GM23248 (cell line): ENCODE measurements at places on chromosomes 2 and 18. TPM values are rescaled to one million over a fixed set of nuclear protein-coding genes. Genes with fewer than 3 reads are reported as not detected.

DNA sequence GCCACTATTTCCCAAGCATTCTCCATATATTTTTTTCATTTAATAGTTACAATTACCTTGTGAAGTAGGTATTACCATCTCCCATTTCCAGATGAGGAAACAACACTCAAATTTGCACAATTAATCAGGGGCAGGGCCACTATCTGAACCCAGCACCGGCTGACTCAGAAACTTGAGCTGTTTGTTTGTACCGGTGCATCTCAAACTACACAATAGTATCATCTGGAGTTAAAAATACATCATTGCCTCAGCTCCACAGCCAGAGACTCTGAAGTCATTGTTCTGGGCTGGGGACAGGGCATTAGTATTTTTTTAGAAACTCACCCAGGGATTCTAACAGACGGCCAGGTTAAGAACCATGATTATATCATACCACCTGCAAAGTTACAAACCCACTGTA lies 55.9 kb downstream of the CDCA7 start:
- no peak overlapping the region for H3K27ac ChIP-seq
- no peak overlapping the region for H3K4me3 ChIP-seq
- no peak for DNase-seq
- peaks cover 17% of the 10 kb centered on the region for H3K27me3 ChIP-seq

DNA sequence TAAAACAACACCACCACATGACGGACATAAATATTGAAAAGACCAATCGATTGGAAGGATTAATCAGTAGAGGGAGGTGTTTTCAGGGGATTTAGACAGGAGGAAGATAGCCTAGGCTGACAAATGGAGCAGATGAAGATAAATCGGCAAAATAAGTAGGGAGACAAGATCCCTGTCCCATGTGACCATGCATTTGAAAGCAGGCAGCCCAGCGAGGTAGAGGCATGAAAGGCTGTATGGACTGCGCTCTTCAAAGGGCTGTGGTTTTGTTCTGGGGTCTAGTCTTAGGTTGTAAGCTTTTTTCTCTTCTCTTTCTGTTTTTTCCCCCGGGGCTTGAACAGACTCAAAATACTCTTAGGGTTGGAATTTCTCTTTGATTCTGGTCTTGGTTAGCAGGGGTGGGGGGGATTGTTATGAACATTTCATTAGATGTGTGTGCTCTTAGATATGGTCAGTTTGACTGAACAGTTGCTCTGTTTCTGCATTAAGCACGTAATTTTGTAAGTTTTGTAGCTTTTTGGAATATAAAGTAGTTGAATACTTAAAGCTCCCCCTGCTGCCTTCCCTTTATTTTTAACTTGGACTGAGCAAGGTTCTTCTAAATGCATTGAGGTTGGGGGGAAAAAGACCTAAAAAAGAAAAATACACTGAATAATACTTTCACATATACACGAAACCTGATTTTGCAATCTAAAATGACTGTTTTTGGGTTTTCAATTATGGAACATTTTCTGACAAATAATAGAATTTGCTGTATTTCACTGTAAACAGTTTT lies 32.2 kb downstream of the ZNF532 start:
- no peak for DNase-seq
- H3K27me3 ChIP-seq, result no peaks in the 10 kb centered on the region
- no peaks in the 10 kb centered on the region for H3K4me1 ChIP-seq
- no peak overlapping the region for H3K4me3 ChIP-seq
- no peak overlapping the region for H3K27ac ChIP-seq

DNA sequence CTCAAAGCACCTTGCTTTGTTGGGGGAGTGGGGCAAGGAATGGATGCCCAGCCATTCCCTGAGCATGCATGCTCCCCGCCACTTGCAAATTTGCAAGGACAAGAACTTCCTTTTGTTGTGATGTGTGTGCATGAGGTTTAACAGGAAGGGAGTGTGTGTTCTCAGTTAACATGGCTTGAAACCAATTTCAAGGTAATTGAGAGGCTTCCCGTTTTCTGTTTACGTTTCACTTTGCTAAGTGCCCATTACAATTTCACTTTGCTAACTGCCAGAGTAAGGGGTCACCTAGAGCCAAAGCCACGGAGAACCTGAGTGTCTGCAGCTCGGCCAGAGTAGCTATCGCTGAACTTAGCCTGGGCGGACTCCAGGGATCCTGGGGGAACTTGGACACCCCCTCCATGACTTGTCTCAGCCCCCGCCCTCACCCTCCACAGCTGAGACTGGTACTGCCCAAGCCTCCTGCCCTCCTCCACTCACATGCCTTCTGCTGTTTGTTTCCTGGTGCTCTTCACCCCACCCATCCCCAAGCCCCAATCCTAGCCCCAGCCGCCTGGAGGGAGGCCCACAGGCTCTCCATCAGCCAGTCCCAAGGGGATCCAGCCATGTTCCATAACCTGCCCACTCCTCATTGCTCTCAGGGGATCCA lies 53.6 kb upstream of the LAPTM4A start:
- no peaks in the 10 kb centered on the region for H3K36me3 ChIP-seq
- H3K4me1 ChIP-seq, result no peaks in the 10 kb centered on the region
- H3K27me3 ChIP-seq, result no peaks in the 10 kb centered on the region
- no peak overlapping the region for H3K4me3 ChIP-seq
- DNase-seq, result no peak
- H3K27ac ChIP-seq, result no peak overlapping the region

DNA sequence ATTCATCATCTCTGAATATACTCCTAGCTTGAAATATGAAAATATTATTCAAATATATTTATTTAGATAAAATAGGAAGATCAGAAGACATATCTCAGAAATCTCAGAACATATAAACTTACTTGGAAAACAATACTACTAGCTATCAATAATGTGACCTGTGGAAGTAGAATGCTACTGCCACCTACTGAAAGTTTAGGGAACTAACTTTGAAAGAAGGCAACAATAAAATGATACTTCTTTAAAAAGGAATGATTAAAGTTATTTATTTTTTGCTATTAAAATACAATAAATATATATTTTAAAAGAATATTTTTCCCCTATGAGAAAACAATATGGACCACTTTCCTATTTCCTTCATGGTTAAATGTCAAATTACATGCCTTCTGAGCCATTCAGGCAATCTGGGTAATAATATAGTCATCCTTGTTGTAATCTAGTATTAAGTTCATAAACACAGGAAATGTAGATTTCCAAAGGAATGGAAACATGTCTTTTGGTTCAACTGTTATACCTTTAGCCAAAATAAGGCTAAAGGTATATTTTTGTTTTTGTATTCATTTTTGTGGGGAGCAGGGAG lies 26.0 kb downstream of the ACADL start:
- peaks cover 6% of the 10 kb centered on the region; the same call in 1 of the 2 replicates for H3K4me1 ChIP-seq
- H3K27me3 ChIP-seq, result no peaks in the 10 kb centered on the region
- H3K36me3 ChIP-seq, result no peaks in the 10 kb centered on the region
- no peak overlapping the region for H3K4me3 ChIP-seq
- peak; percentile 49 for DNase-seq
- no peak overlapping the region for H3K27ac ChIP-seq

Gene HRH4
- total RNA-seq, result not detected in 2 replicates

- H3K36me3 ChIP-seq, result no peaks in the 10 kb centered on the region
- no peak for DNase-seq
- no peak overlapping the region for H3K4me3 ChIP-seq
- peaks cover 15% of the 10 kb centered on the region for H3K4me1 ChIP-seq
- H3K27ac ChIP-seq, result no peak overlapping the region
- no peaks in the 10 kb centered on the region for H3K27me3 ChIP-seq
These were observed 17.4 kb downstream of the TTC39C start for GRCh38 chr18:24031916-24032315.

Gene ERICH2
- not detected in 2 replicates for total RNA-seq

GRCh38 chr2:43280994-43281393 lies 54.6 kb upstream of the ZFP36L2 start:
- H3K27ac ChIP-seq, result no peak overlapping the region
- no peak overlapping the region for H3K4me3 ChIP-seq
- H3K4me1 ChIP-seq, result peaks cover 10% of the 10 kb centered on the region; the same call in 1 of the 2 replicates
- no peaks in the 10 kb centered on the region for H3K27me3 ChIP-seq
- peaks cover 7% of the 10 kb centered on the region; the same call in 1 of the 2 replicates for H3K36me3 ChIP-seq
- DNase-seq, result no peak

Gene LRRC30
- not detected in 2 replicates for total RNA-seq

DNA sequence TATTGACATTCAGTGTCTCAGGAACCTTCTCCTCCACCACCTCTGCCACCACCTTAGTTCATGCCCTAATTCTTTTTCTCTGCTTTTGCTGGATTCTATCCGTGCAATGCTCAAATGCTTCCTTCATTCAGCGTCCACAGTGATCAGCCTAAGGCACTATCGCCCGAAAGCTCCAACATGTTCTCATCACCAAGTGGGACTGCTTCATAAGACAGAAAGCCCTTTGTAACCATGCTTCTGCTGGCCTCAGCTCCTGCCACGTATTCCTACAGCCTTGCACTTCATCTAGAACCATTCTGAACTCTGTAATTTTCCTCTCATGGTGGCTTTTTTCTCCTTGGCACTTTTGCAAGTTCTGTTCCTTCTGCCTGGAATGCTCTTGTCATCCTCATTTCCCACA lies 222.9 kb downstream of the HNMT start:
- no peak overlapping the region for H3K27ac ChIP-seq
- DNase-seq, result no peak
- no peaks in the 10 kb centered on the region for H3K36me3 ChIP-seq

DNA sequence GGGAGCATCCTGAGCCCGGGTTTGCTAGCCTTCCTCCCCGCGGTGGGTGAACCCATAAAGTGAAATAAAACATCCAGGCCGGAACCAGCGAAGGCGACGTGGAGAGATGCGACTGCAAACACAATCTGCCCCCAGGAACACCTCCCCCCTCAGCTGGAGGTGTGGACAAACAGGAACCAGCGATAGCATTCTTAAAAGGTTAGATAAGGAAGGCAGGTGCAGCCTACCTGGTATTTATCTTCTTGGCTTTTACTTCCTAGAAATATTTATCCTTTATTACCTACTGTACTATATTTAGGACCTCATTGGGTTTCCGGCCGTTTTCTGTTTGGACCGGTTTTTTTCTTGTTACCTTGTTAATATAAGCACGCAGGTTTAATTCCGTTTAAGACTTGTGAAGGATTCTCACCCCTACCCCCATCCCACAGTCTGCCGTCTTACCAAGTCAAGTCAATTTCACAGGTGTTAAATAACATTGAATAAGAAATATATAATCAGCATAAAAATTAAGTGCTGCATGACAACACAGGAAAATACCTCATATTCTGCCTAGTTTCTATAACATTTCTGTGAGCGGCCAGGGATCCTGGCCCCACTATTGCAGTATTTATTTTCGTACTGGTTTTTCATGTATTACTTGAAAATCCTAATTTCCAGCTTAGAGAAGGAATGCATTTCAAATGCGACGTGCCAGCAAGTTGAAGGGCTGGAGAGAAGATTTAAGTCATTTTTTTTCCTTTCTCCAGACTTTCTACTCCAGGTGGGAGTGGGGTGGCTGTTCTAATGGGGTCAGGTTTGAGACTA lies 224.0 kb upstream of the ID2 start:
- no peak for DNase-seq
- no peak overlapping the region for H3K4me3 ChIP-seq
- no peaks in the 10 kb centered on the region for H3K36me3 ChIP-seq

- H3K27me3 ChIP-seq, result no peaks in the 10 kb centered on the region
- no peak overlapping the region for H3K27ac ChIP-seq
- no peak overlapping the region for H3K4me3 ChIP-seq
- H3K4me1 ChIP-seq, result peaks cover 18% of the 10 kb centered on the region; the same call in 1 of the 2 replicates
- no peak for DNase-seq
These were observed 11.6 kb downstream of the ATAD2B start for GRCh38 chr2:23915327-23915726.

Gene SRD5A2
- not detected in 2 replicates for total RNA-seq

- DNase-seq, result peak; percentile 7
- no peaks in the 10 kb centered on the region for H3K36me3 ChIP-seq
- no peaks in the 10 kb centered on the region for H3K4me1 ChIP-seq
- H3K27ac ChIP-seq, result no peak overlapping the region
- peaks cover 44% of the 10 kb centered on the region for H3K27me3 ChIP-seq
These were observed 694 bp downstream of the THSD7B start for GRCh38 chr2:136766073-136766404.

GRCh38 chr2:19710230-19710629 lies 191.6 kb downstream of the TTC32 start:
- H3K36me3 ChIP-seq, result no peaks in the 10 kb centered on the region
- H3K4me3 ChIP-seq, result no peak overlapping the region
- peaks cover 20% of the 10 kb centered on the region for H3K4me1 ChIP-seq
- peak overlapping the region; percentile 93; the same call in 1 of the 2 replicates for H3K27ac ChIP-seq
- H3K27me3 ChIP-seq, result no peaks in the 10 kb centered on the region

Gene CTIF
- total RNA-seq, result 46.8 and 49.2 TPM in 2 replicates

GRCh38 chr2:228432116-228432515 lies 250.6 kb upstream of the SPHKAP start:
- no peak overlapping the region for H3K27ac ChIP-seq
- H3K4me1 ChIP-seq, result no peaks in the 10 kb centered on the region
- no peak for DNase-seq
- no peak overlapping the region for H3K4me3 ChIP-seq

Gene TRAPPC12
- 48.1 and 70.4 TPM in 2 replicates for total RNA-seq

DNA sequence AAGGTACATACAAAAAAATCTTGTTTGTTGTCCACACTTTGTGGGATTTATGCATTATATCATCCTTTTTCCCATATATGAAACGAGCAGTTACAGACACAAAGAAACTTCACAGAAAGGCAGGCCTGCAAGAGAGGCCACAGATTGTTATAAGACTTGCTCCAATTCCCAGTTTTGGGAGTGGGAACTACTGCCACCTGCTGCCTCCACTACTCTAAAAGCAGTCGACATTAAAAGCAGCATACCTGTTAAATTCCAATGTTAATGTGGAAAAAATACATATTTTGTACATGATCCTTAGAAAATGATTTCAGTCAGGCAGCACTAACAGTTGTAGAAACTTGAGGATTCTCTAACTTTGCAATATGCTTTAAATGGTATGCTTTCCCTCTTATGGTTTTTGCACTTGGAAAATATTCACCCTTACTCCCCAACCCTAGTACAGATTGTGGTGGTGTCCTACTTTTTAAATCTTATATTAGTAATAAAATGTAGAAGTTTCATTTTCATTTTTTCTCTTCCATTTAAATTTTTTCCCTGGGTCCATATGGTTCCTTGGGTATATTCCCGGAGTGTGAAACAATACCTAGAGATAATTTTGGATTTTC lies 37.9 kb downstream of the SLC38A11 start:
- no peak overlapping the region for H3K27ac ChIP-seq
- DNase-seq, result peak; percentile 33
- no peak overlapping the region for H3K4me3 ChIP-seq
- H3K36me3 ChIP-seq, result no peaks in the 10 kb centered on the region
- H3K27me3 ChIP-seq, result no peaks in the 10 kb centered on the region

- DNase-seq, result no peak
- H3K27ac ChIP-seq, result no peak overlapping the region
- no peaks in the 10 kb centered on the region for H3K27me3 ChIP-seq
- no peak overlapping the region for H3K4me3 ChIP-seq
- no peaks in the 10 kb centered on the region for H3K4me1 ChIP-seq
These were observed 19.3 kb downstream of the NCK2 start for GRCh38 chr2:105764059-105764458.

Gene RNF125
- total RNA-seq, result 0.32 and 1.4 TPM in 2 replicates

DNA sequence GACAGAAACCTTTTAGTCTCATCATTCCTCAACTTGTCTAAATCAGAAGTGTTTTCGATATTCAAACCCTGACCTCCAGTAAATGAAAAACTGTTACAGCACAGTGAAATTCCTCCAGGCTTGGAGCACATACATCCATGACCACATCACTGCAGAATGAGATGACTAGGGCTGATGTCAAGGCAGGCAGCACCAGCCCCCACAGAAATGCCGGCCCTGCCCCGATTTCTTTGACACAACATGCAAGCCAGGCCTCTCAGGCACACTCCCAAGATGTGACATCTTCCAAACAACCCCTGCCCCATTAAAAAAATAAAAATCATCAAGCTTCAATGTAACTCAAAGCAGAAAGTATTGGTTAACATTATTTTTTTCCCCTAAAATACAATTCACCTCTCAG lies 103.3 kb downstream of the CTAGE1 start:
- peak overlapping the region; percentile 61 for H3K4me3 ChIP-seq
- no peaks in the 10 kb centered on the region for H3K27me3 ChIP-seq
- H3K4me1 ChIP-seq, result peaks cover 58% of the 10 kb centered on the region
- no peaks in the 10 kb centered on the region for H3K36me3 ChIP-seq
- peak; percentile 96 for DNase-seq
- H3K27ac ChIP-seq, result peak overlapping the region; percentile 91
